CD4-positive, alpha-beta T cell treated with Interleukin-10 for 1 hour (primary cell): ENCODE measurements at places on chromosomes 6 and 20.

DNA sequence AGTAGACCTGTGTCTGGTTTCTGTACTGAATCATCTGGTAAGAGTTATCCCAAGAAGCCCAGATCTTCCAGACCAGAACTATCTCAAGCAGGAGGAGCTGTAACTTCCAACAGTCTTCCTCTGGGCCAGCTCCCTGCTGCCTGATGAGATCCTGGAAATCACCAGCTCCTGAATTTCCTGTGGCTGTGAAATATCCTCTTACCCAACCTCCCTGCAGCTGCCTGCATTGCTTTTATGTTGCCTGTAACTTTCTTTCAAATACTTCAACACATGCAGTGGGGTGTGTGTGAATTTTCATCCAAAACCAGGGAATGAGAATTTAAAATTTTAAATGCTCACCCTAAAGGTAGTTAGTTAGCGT lies 160.5 kb upstream of the LAMP5 start:
- DNase-seq: no peak

DNA sequence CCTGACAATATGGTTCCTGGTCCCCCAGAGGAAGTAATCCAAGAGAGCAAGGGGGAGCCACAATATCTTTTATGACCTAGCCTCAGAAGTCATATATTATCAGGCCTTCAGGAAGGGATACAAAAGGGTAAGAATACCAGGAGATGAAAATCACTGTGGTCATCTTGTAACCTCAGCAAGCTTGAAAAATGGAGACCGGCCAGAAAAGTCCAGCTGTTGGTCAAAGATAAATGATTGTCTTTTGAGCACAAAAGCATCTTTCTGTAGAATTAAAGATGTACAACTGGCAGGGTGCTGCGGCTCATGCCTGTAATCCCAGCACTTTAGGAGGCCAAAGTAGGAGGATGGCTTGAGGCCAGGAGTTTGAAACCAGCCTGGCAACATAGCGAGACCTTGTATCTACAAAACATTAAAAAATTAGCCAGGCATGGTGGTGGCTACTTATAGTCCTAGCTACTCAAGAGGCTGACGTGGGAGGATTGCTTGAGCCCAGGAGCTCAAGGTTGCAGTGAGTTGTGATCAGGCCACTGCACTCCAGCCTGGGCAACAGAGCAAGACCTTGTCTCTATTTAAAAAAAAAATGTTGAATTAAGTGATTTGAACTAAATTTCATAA lies 118.0 kb upstream of the MARCKS start:
- no peak for DNase-seq

- DNase-seq: no peak
Measured at GRCh38 chr6:149935668-149936067, 6.1 kb upstream of the ULBP2 start.

GRCh38 chr20:61328911-61329558 lies 77.0 kb downstream of the CDH4 start:
- no peak for DNase-seq

DNA sequence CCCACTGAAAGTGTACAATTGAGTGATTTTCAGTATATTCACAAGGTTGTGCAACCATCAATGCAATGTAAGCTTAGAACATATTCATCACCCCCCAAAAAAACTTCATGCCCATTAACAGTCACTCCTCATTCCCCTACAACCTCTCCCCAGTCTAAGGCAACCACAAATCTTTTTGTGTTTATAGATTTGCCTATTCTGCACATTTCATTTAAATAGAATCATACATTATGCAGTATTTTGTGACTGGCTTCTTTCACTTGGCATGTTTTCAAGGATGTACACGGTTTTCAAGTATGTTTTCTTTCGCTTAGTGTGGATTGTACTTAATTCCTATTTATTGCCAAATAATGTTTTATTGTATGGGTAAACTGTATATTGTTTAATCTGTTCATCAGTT lies 329.3 kb upstream of the RNF24 start:
- no peak for DNase-seq
